ENCODE measurements at places on chromosomes 7 and 10. TPM values are rescaled to one million over a fixed set of nuclear protein-coding genes. Genes with fewer than 3 reads are reported as not detected.

Gene ABCA13
- total RNA-seq = 0.36 TPM

Gene ADAM8
- total RNA-seq = 2.7 TPM

Gene SEC61G
- 239 TPM for total RNA-seq

Gene LIPM
- total RNA-seq = 0.13 TPM

Gene ITIH5
- total RNA-seq = 3.6 TPM

Gene LOXL4
- total RNA-seq = 138 TPM

Gene RBP4
- total RNA-seq = 0.59 TPM

Gene ERVW-1
- not detected for total RNA-seq

Gene SPDYE5
- not detected for total RNA-seq

Gene DBNL
- 138 TPM for total RNA-seq

Gene GARIN1A
- 1.3 TPM for total RNA-seq

Gene ADAMTS14
- 2.5 TPM for total RNA-seq

Gene ITPRID1
- not detected for total RNA-seq

Gene GPR26
- not detected for total RNA-seq

Gene ZNF853
- total RNA-seq = 0.99 TPM

Gene CACNB2
- total RNA-seq = 0.20 TPM

Gene TFR2
- 1.9 TPM for total RNA-seq

Gene TAS2R4
- total RNA-seq = 1.9 TPM

Gene RET
- 0.23 TPM for total RNA-seq

Gene NANOS1
- total RNA-seq = 1.5 TPM

Gene AUTS2
- total RNA-seq = 4.9 TPM

Gene CPVL
- 0.20 TPM for total RNA-seq

Gene BICC1
- 124 TPM for total RNA-seq

Gene ACTA2
- 1,211 TPM for total RNA-seq

Gene ANKRD1
- 24.2 TPM for total RNA-seq

Gene SNX10
- total RNA-seq = not detected

Gene UNCX
- total RNA-seq = not detected

Gene SCIN
- total RNA-seq = 0.23 TPM

Gene TMEM140
- 17.7 TPM for total RNA-seq

Gene FOXI2
- not detected for total RNA-seq

Gene NPFFR1
- not detected for total RNA-seq

Gene VWDE
- total RNA-seq = not detected
